ENCODE measurements at places on chromosomes 4 and X.

- DNase-seq: no peak
Observed at GRCh38 chr4:104413487-104413886, 81.2 kb downstream of the CXXC4 start.

DNA sequence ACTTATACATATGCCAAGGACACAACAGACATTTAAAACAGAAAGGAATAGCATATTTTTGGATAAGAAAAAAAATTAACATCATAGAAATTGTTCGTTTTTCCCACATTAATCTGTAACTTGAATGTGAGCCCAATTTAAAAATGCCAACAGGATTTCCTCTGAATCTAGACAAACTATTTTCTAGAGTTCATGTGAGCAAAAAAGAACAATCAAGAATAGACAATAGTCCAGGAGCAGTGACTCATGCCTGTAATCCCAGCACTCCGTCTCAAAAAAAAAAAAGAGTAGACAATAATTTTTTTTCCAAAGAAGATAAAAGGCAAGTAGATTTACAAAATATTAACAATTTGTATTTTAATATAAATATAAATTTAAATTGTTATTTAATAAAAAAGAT is 73.7 kb upstream of the DUSP21 start:
- no peak for DNase-seq

GRCh38 chr4:8307714-8308113 is 38.2 kb downstream of the HTRA3 start:
- no peak for DNase-seq

- no peak for DNase-seq
Observed at GRCh38 chr4:30768277-30768676, 48.1 kb downstream of the PCDH7 start.

GRCh38 chr4:14359991-14360390 is 642.3 kb upstream of the CPEB2 start:
- no peak for DNase-seq

DNA sequence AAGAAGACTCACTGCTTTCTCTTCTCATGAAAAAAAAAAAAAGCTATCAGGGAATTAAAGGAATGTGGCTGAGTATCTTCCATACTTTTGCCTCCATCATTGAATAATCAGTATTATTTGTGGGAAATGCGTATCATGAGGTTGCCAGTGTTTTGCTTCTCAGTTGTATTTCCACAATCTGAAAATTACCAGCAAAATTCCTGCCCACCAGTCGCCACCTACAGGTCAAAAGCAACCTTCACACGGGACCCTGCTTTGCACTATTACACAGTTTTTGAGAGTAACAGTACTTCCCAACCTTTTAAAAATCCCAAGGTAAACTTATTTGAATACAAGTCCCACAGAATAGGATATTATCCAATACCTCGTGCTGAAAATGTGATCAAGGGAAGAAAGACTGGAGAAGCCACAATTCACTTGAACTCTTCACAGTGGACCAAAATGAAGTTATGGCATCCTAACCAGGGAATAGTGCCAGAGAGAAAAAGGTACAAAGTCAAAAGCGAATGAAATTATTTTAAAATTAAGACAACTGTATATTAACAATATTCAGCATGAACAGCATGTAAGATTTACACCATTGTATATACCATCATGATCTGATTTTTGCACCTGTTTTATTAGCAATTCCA is 30.4 kb downstream of the PGRMC1 start:
- DNase-seq: no peak

- DNase-seq: no peak
Observed at GRCh38 chrX:70088751-70089150, 26.5 kb downstream of the OTUD6A start.

DNA sequence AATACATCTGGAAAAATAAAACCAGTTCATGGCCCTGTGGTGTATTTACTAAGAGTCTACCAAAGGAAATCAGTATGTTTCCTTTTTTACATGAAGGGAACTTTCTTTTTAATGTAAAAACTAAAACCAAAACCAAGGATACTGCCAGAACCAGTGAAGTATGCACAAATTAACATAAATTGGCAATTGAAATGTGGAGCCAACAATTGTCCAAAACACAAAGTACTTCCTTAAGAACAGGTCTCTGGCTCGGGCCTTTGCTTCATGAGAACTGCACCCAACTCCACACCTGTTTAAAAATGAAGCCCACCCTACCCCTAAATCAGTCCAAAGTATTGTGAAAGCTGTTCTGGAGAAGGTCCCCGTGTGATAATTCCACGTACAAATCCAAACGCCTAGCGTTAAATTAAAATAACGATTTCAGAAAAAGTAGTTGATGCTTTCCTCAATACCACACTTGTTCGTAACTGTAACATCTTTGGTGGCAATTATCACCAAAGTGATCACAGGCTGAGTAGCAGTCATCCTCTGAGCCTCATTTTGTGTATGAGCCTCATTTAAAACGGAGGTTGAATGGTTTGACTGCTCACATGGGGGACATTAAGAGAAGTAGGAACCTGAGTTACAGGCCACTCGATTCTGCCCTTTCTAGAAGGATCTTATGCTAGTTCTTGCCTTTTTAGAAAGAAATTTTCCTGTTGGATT is 93.0 kb downstream of the GEMIN8 start:
- DNase-seq: no peak

GRCh38 chr4:183402771-183403170 is 41.7 kb upstream of the CDKN2AIP start:
- no peak for DNase-seq

GRCh38 chrX:153874366-153875125 is 11.4 kb downstream of the L1CAM start:
- DNase-seq: no peak

GRCh38 chrX:2502668-2503519 is 2.1 kb upstream of the DHRSX start:
- no peak for DNase-seq

GRCh38 chr4:119897260-119897659 is 169.4 kb downstream of the MAD2L1 start:
- DNase-seq: no peak

- DNase-seq: no peak
Observed at GRCh38 chrX:39946822-39947221, 150.9 kb downstream of the BCOR start.

GRCh38 chr4:184380707-184381106 is 93.6 kb downstream of the IRF2 start:
- DNase-seq: no peak

GRCh38 chr4:10656988-10657387 is 27.6 kb downstream of the CLNK start:
- no peak for DNase-seq

GRCh38 chrX:47749185-47749967 is 87.3 kb upstream of the ZNF81 start:
- no peak for DNase-seq

DNA sequence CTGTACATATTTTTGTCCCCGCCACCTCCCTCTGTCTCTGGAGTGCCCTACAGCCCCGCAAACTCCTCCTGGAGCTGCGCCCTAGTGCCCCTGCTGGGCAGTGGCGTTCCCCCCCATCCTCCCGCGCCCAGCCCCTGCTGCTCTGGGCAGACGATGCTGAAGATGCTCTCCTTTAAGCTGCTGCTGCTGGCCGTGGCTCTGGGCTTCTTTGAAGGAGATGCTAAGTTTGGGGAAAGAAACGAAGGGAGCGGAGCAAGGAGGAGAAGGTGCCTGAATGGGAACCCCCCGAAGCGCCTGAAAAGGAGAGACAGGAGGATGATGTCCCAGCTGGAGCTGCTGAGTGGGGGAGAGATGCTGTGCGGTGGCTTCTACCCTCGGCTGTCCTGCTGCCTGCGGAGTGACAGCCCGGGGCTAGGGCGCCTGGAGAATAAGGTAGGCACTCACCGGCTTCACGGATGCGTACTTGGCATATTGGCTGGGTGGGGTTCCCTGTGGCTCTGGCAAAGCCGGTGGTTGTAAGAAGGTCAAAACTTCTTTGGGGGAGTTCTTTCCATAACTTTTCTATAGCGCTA is 653 bp downstream of the HHIP start:
- no peak for DNase-seq

DNA sequence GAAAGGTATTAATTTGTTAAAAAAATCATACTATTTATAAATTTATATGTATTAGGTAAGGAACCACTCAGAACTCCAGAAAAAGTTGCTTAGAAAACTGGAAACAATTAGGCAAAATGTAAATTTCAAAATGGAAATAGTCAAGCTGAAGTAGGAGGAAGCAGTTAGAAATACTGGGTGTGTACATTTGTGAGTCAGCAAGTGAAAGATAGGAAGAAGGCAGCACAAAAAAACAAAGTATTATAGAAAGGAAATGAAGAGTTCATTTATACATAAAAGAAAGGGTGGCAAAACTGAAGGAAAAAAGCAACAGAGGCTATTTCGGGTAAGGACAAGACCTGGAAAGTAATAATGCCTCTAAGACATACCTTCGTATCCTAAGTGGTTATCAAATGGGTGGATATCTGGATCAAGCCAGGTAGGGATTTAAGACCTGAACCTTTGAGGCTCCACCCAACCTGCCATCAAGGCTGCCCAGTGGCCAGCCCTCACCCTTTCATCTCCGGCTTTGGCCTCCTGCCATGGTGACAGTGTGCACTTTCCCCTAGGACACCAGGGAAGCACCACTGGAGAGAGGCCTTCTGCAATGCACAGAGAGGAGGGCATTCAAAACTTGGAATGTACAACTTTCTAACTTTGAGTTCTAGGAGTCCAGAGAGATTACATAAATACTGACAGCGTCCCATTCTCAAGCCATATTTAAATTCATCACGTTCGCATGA is at the start of gene LRRC66:
Gene LRRC66 (minus strand): TSS at position 428 of the 722 bp plus-strand sequence. CDS start 2,750 bp downstream, outside the sequence.
- DNase-seq: no peak

GRCh38 chrX:88982933-88983332 is 235.9 kb downstream of the CPXCR1 start:
- no peak for DNase-seq

GRCh38 chr4:156252358-156252921 is 298.8 kb upstream of the CTSO start:
- DNase-seq: no peak

GRCh38 chr4:30912098-30912714 is 192.0 kb downstream of the PCDH7 start:
- DNase-seq: no peak

- DNase-seq: no peak
Observed at GRCh38 chrX:79146640-79147390, 2.3 kb downstream of the GPR174 start.

DNA sequence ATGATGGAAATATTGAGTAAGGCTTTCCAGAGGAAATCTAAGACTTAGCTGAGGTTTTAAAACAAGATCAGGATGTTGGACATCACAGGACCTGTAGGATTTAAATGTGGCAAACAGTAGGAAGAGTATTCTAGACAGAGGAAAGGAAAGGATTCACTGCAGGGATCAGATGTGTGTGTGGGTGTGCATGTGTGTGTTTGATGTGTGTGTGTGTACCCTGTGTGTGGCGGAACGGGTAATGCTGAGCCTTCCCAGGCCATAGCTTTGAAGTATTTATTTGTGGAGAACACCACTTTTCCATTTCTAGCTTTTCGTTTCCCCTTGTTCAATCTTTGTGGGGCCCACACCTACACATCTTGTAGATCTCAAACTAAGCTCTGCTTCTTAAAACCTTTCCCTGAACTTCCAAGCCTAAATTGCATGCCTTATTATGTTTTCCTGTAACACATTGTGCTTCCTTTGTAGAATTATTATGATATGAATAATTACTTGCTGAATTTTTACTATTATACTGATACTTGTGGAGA is 6.9 kb downstream of the GUCY1A1 start:
- DNase-seq: no peak

GRCh38 chr4:142405021-142405694 is 440.9 kb downstream of the INPP4B start:
- DNase-seq: no peak

Data from DMS79 (cell line).